ENCODE measurements at places on chromosomes 5 and 9.

- no peak for DNase-seq
These were observed 77.8 kb downstream of the SECISBP2 start for GRCh38 chr9:89395931-89396710.

DNA sequence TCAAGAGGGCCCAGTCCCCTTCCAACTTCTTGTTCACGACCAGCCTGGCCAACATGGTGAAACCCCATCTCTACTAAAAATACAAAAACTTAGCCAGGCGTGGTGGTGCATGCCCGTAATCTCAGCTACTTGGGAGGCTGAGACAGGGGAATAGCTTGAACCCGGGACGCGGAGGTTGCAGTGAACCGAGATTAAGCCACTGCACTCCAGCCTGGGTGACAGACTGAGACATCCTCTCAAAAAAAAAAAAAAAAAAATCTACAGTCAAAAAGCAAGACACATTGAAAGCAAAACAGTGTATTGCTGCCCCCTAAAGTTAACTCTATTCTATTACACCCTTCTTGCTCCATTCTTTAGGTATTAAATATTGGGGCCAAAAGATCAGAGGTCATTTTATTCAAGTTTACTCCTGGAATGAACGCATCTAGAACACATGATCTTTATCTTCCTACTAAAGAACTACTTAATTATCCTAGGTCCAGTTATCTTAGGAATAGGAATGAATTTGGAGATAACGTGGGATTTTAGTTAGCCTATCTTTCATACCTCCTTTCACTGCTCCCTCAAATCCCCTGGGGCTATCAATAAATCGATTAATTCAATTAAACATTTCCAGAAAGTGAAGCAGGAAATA, 2.4 kb downstream of the ATG12 start:
- peak; percentile 53 for DNase-seq

DNA sequence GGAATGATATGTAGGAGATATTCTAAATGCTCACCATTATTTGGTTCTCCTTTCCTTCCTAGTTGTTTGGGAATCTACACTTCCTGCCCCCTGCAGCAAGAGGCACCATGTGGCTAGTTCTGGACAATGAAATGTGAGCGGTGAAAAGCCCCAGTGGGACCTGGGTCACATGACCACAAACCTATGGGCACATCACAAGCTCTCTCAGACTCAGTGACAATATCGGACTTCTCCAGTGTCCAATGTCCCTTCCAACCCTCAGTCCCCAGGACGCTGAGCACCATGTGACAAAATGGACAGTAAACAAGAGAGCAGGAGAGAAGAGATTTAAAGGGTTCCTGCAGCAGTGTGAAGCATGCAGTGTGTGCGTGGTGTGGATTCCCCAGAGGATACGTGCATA, 44.6 kb upstream of the FOXE1 start:
- DNase-seq = no peak

- DNase-seq = no peak
These were observed 136.2 kb upstream of the SLC30A5 start for GRCh38 chr5:68957591-68957990.

DNA sequence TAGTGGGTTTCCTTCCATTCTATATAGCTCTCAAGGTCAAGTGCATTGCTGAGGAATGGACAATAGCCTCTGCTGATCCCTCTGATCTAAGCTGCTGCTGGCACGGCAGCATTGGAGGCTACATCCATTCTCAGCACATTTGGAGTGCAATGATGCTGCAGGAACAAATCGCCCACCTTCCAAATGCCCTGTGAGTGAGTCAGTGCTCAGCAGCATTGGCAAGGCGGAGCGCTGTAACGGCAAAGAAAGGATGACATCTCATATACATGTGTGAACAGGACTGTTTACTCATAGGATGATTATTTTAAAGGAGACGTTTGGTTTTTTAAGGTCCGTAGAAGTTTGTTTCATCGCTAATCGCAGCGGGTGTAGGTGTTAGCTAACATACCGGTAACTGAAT, 408.7 kb downstream of the ARHGEF28 start:
- DNase-seq = no peak

- DNase-seq = no peak
These were observed 892.6 kb downstream of the TAF11L14 start for GRCh38 chr5:18526792-18527405.

DNA sequence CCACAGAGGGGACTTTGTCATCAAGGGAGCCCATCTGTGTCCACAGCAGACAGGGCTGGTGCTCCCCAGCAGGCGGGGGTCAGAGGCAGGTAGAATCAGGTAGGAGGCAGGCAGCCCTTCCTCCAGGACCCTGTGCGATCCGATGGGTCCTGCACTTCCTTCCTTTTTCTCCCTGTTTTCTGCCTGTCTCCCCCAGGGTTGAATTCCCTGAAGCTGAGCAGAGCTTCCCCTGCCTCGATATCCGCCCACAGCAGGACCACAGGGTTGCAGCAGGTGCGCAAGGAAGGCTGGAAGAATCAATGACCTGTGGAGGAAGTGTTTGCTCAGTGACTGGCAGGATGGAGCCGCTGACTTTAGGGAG, 69.2 kb downstream of the MRPL36 start:
- no peak for DNase-seq

GRCh38 chr9:124074746-124075145, 63.2 kb downstream of the LHX2 start:
- DNase-seq = no peak

DNA sequence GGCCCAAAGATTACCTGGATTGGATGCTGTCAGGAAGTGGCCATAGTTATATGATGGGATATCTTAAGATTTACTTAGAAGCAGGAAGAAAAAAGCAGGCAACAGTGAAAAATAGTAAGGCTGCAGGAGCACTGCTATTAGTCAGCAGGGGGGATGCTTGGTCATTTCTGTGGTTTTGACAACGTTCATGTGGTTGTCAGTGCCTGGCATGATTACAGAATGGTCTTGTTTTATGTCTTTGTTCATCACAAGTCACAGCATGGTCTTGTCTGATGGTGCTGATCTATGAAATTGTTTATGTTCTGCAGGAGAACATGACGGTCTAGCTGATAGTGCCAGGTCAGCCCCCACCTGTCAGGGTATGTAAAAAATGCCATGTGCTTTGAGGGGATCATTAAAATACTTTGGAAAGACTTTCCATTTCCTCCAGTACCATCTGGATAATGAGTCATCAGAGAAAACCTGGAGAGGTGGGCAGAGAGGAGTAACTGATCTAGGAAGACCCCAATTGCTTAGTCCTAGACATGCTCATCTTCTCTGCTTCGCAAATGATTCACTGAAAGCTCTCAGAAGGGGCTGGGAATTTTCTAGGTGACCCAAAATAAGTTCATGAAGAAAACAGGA, 48.5 kb downstream of the PLGRKT start:
- DNase-seq = no peak

GRCh38 chr9:126485662-126486061, 128.1 kb upstream of the LMX1B start:
- no peak for DNase-seq

GRCh38 chr9:128822407-128823042, 4.2 kb downstream of the ENDOG start:
- DNase-seq = no peak

GRCh38 chr5:72185496-72186329, 78.4 kb downstream of the MAP1B start:
- DNase-seq = no peak

GRCh38 chr5:33850100-33850594, 41.6 kb downstream of the ADAMTS12 start:
- no peak for DNase-seq

DNA sequence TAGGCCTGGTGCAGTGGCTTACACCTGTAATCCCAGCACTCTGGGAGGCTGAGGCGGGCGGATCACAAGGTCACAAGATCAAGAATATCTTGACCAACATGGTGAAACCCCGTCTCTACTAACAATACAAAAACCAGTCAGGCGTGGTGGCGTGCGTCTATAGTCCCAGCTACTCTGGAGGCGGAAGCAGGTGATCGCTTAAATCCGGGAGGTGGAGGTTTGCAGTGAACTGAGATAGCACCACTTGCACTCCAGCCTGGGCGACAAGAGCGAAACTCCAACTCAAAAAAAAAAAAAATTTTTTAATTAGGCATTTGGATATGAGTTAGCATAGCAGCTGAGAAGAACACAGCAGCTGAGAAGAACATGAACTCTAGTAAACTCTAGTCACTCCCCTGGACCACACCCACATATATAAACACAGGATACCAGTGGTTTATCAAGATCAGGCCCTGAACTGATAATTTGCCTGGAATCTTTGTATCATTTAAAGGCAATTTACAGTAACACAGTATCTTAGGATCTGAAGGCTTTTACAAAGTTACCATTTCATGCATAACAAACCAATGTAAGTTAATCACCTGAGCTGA, 4.6 kb upstream of the UGCG start:
- DNase-seq = peak; percentile 16

DNA sequence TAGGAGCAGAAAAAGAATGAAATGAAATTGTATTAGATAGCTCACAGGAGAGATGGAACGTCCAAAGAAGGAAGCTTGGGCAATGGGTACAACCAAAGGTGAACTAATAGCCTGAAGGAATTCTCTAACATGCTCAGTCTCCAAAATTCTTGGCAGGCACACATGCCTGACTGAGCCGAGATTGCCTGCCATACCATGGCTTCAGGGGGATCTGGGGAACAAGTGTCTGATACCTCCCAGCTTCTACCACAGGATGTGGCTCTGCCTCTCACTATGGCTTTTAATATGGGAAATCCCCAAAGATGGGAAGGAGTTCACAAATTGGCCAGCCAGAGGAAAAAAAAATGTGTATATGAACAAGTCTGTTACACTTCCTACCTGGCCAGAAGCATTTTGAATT, 3.6 kb upstream of the PALM2AKAP2 start:
- DNase-seq = no peak

GRCh38 chr9:113368982-113369854, 7.6 kb downstream of the HDHD3 start:
- DNase-seq = no peak

DNA sequence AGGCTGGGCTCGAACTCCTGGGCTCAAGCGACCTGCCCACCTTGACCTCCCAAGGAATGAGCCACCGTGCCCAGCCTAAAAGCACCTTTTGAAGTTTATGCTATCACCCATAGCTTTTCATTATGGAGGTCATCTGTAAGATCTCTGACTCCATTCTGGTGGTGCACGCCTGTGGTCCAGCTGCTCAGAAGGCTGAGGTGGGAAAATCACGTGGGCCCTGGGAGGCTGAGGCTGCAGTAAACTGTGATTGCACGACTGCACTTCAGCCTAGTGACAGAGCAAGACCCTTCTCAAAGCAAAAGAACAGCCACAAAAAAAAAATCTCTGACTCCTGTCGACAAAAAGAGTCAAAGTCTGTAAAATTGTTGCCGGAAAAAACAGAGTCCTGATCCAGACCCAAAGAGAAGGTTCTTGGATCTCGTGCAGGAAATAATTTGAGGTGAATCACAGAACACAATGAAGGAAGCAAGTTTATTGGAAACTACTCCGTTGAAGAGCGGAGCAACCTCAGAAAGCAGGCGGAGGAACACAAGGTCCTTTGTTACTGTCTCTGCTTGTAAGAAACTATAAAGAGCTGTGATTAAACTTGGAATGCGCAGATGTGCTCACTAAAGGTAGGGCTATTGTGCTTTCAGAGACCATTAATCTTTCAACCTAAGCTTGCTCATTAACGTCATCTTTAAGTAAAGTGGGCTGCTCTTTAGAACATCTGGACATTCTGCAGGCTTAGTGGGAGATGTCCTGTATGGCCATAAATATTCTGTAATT, 2.0 kb upstream of the HAUS6 start:
- no peak for DNase-seq

GRCh38 chr5:75610201-75610600, 1.1 kb upstream of the ANKDD1B start:
- no peak for DNase-seq

- DNase-seq = no peak
These were observed 5.7 kb downstream of the TMEM245 start for GRCh38 chr9:109113892-109114609.

DNA sequence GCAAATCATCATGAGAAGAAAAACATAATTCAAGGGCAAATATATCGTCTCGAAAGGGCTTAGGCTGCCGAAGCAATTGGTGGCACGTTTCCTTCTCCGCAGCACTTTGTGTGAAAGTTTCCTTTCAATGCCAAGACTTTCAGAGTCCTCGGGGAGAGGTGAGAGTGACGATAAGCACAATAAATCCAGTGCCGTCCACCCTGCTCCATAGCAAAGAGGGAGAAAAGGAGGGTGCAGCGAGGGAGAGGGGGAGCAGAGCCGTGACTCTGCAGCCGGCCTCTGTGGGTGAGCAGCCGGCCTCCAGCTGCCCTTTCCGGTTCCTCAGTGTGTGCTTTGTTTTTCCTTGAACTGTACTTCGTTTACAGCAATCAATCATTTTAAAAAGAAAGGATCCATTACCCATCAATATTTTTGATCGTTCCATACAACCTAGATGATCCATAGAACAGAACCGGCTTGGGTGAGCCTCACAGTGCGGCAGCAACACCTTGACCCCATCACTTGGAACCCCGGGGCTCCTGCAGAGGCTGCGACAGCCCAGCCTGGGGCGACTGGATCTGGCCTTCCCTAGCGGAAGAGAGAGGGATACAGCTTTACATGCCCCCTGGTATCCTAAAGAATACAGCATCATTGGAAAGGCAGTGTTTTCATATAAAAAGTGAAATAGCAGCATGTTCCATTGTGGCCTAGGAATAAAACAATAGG, 247.0 kb upstream of the IRX4 start:
- DNase-seq = no peak

DNA sequence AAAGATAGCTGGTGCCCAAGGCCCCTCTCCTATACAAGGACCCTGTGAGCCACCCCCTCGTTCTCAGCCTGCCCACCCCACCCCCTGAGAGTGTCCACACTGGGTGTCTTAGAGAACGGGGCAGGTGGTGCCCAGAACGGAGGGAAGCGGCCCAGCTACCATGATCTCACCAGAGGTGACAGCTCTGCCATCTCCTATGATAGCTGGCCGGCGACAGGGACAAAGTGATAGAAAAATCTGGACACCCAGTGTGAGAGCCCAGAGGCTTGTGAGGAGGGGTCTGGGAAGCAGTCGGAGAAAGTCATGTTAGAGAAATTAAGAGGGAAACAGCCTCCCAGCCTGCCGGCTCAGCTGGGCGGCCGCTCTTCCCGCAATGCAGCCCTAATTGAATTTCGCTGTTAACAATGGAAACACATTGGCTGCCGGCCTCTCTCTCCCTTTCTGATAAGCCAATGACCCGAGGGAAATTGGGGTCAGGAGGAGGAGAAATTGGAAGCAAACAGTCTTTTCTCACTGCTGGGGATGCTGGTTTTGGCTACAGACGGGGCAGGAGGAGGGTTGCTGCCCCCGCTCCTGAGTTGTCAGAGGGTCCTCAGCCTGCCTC, 32.3 kb downstream of the HK3 start:
- DNase-seq = no peak

DNA sequence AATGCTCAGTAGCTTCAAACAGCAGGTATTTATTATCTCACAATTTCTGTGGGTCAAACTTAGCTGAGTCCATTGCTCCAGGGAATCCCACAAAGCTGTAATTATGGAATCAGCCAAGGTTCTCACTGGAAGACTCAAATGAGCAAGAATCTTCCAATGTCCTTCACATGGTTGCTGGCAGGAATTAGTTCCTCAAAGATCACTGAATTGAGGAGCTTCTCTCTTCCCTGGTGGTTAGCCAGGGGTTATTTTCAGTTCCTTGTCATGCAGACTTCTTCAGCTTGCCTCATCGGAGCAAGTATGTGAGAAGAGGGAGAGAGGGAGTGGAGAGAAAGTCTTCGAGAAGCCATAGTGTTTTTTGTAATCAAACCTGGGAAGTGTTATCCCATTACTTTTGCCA, 2331.9 kb downstream of the MAT2B start:
- no peak for DNase-seq

Data from inflammatory macrophage treated with lipopolysaccharide for 1 hour (primary cell).